ENCODE measurements at places on chromosomes 12 and 14.

- no peak for DNase-seq
Measured at GRCh38 chr12:1533205-1533601, 61.2 kb downstream of the FBXL14 start.

- no peak for DNase-seq
Measured at GRCh38 chr14:99168330-99168729, 103.7 kb downstream of the BCL11B start.

DNA sequence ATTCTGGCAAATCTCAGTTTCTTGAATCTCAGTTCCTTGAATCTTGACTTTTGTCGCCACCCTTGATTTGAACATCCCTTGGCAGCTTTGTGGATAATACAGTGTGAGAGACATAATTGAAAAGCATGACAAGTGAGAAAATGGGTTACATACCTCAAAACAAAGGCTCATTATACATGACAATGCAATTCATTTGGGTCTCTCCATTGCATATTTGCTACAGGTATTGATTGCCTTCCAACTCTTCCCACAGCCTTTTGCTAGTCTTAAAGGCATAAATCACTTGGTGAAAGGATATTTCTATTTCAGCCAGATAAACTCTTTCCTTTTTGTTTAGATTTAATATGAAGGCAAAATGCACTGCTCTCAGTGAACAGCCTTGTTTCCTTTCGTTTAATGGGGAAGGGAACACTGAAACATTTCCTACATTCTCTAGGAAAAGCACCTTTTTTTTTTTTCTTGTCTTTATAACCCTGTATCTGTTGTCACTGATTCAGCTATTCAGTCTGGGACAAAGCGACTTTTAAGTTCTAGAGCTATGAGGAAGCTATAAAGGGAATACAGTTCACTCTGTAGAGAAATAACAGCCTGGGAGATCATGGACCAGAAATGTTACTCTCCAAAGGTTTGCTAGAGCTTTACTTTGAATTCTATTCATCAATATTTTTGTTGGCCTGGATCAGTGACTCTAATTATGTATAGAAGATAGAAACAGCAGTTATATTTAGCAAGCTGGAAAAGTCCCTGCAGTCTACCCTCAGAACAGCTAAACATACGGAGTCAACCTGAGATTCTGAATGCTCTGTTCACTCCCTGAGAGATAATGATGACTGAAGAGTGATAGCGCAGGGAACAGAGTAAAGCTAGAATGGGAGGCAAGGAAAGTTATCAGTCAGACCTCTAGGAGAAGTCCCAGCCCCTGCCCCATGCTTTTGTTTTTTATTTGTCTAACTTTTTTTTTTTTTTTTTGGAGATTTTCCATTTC is 311.4 kb downstream of the RGS6 start:
- DNase-seq, result no peak

GRCh38 chr14:81402123-81402495 is 2.0 kb upstream of the STON2 start:
- no peak for DNase-seq

- DNase-seq, result no peak
Measured at GRCh38 chr12:125402874-125403789, 337.9 kb downstream of the AACS start.

- no peak for DNase-seq
Measured at GRCh38 chr12:132710043-132710404, 618 bp upstream of the PGAM5 start.

- no peak for DNase-seq
Measured at GRCh38 chr12:42362647-42363260, 36.8 kb downstream of the PPHLN1 start.

- no peak for DNase-seq
Measured at GRCh38 chr12:1579651-1580435, 14.5 kb downstream of the FBXL14 start.

DNA sequence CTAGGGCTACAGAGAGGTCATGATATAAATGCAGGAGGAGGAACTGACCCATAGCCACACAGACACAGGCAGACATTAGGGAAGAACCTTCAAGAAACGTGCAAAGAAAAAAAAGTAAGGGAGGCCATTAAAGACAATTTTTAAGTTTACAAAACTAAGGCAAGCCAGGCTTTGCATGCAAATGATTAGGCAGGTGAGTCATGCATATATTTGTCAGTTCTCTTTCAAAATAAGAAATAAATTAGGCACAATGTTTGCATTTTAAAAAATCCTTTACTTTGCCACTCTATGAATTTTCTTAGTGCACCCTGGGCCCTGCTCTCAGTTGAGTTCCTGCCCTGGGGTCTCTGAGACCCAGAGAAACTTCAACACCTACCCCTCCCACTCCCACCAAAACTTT is 75.0 kb downstream of the PRMT8 start:
- no peak for DNase-seq

DNA sequence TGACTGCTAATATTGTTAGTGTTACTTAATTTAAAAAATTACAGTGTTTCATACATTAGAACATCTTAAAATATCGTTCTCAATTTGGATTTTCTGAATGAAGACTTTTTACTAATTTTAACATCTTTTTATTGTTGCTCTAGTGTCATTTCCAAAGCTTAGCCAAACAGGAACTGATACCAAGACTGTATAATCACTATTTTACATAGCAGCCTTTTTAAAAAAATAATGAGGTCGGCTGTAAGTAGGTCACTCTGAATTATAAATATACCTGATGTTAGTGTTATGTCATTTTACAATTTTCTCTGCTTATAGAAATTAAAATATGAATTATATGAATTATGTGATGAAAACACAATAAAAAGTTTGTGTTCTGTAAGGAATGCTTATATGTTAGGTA is 321.5 kb downstream of the TMEM117 start:
- DNase-seq, result no peak

DNA sequence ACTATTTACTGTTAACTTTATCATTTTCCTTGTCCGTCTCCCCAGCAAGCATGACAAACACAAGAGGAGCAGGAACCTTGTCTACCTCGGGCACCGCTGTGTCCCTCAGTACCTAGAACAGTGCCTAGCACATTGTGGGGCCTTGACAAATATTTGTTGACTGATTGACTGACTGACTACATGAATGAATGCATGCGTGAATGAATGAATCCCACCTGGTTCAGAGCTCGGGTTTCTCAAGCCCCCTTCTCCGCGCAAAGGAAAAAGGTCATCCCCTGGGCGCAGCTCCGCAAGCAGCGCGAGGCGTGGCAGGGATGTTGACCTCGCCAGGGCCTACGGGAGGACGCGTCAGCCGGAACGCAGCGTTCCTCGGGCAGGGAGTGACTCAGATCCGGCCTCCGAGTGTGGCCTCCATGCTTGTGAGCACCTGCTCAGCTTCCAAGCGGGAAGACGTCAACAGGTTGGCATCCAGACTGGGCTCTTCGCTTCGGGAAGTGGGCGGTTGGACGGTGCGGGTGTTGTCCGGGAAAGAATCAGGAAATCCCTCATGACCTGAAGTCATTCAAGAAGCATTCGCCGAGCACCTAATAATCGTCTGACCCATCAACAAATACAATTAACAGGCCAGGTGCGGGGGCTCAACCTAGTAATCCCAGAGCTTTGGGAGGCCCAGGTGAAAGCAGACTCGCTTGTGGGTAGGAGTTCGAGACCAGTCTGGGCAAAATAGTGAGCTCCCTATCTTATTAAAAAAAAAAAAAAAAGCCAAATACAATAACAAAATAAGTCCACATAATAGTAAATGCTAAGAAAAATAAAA is 13.9 kb upstream of the UBC start:
- DNase-seq, result no peak

DNA sequence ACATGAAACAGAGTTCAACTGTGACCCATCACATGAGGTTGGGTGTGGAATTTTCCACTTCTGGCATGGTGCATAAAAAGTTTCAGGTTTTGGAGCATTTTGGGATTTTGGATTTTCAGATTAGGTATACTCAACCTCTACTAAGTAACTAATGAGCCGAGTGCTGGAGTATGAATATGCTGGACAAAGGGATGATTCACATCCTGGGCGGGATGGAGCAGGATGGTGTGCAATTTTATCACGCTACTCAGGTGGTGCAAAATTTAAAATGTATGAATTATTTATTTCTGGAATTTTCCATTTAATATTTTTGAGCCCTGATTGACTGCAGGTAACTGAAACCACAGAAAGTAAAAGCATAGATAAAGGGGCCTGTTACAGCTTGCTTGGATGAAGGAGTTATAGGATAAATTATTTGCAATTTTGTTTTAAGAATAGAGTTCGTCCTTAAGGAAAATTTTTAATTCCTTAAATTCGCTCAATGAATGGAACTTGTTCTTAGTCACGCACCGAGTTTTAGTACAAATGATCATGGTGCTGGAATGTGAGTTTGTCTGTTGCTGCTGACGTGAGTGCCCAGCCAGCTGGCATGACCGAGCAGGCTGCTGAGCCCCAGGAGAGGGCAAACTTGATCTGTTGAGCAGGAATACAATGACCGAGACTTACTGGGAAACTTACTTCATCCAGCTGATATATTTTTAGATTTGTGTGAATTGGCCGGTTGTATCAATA is 176.3 kb downstream of the ESR2 start:
- no peak for DNase-seq

DNA sequence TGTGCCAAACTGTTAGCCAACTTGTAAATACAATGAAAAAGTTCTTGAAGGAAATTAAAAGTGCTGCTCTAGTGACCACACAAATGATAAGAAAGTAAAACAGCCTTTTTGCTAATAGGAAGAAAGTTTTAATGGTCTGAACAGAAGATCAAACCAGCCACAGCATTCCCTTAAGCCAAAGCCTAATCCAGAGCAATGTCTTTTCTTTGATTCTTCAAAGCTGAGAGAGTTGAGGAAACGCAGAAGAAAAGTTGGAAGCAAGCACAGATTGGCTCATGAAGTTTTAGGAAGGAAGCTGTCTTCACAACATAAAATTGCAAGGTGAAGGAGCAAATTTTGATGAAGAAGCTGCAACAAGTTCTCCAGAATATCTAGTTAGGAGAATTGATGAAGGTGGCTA is 213.8 kb downstream of the ATXN7L3B start:
- DNase-seq, result no peak

GRCh38 chr14:21077672-21078071 is 7.6 kb downstream of the ARHGEF40 start:
- DNase-seq, result no peak

GRCh38 chr14:68440820-68441219 is 352.0 kb downstream of the ZFP36L1 start:
- DNase-seq, result no peak

DNA sequence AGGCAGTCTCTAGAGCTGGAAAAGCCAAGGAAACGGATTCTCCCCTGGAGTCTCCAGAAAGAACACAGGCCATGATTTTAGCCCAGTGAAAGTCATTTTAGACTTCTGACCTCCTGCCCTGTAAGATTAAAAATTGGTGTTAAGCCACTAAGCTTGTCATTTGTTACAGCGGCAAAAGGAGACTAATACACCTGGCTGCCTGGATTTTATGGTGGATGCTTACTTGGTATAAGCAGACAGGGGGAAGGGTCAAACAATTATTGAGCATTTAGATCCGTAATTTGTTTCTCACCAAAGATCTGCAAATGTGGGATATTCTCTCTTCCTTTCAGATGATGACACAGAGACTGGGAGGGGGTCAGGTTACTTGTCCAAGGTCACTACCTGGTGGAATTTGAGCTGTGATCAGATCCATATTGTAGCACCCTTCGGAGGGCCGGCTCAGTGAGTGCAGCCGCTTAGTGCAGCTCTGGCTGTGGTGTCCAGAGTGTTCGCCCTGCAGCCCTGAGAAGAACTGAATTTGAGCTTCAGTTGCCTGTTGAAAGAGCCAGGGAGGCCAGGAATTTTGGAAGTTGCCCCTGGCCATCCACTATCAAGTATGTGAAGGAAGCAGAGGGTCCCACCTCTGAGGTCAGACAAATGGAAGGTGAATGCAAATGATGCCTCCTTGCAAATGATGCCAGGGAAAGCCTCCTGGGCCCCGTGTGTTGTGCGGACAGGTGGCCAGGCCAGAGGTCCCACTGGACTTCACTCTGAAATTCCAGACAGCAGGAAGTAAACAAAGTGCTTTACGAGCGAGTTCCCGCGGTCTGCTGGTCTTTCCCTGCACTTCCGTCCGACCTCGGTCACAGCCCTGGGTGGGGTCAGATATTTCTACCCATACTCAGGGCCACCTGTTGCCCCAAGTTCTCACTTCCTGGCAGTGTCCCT is 15.1 kb downstream of the GLRX5 start:
- no peak for DNase-seq

Measured in esophagus squamous epithelium (tissue), 5 donors.